NCI-H1417 treated with DMSO at 0.1 percent for 48 hours (cell line): ENCODE measurements at places on chromosomes 12 and 14.

GRCh38 chr14:97644365-97644764 lies 847.2 kb downstream of the VRK1 start:
- no peak for DNase-seq

GRCh38 chr14:69726761-69727511 lies 40.0 kb upstream of the SRSF5 start:
- peak; percentile 52 for DNase-seq

GRCh38 chr12:50196537-50196936 lies 29.4 kb upstream of the CERS5 start:
- DNase-seq = no peak

GRCh38 chr12:62757048-62757447 lies 177.9 kb downstream of the PPM1H start:
- DNase-seq = no peak

DNA sequence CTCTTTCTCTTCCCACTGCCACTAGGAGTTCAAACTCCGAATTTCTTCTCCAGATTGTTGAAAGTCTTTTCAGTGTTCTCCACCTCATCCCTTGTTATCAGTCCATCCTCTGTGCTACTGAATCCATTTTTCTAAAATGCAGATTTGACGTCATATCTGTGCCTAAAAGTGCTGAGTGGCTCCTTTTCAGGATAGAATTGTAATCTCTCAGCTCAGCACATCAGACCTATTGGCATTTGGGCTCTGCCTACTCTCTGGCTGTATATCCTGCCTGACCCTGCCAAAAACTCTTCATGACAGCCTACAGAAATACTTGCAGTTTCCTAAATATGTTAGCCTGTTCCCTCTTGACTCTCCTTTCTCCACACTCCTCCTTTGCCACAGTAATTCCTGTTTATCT lies 1.1 kb upstream of the RABGGTA start:
- DNase-seq = no peak

DNA sequence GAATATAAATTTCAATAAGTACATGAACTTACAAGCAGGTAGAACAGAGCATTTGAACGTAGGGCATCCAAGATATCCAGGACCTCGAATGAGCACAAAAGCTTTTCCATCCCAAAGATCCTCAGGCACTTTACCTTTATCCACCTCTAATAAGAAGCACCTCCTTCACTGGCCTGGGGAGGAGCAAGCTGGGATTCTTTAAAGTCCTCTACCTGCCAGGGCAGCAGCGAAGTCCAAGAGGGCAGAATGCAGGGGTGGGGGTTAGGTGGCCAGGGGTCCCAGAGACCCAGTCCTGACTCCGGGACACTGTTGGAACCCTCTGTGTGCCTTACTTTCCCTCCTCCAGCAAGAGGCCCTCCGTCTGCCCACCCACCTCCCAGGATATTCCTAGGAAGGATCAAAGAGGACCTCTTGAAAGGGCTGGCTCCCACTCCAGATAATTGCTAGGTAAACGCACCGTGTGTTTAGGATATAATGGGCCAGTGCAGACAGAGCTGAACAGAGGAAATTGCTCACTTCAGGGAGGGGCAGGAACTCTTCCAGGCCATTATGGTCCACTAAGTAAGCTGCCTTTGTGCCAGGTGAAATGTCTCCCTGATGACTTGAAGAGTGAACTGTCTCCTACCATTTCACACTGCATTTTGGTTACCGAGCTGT lies 68.1 kb downstream of the TTC9 start:
- DNase-seq = peak; percentile 97

DNA sequence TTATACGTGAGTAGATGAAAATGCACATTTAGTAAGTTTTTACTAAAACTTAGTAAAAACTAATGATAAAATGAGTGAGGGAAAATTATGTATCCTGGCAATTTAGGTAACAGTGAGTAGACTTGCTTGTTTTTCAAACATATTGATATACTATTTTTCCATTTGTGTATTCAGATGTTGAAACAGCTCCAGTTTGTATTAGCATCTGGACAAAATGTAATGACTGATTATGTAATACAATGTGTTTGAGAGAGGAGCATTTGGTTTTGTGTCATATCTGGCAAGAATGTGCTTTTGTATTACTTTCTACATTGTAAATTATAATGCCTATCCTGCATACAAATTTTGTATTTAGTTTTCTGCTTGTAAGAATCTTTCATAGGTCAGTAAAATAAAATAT lies 5.6 kb downstream of the CNOT2 start:
- DNase-seq = no peak

GRCh38 chr14:92531106-92531873 lies 17.7 kb downstream of the RIN3 start:
- DNase-seq = no peak

DNA sequence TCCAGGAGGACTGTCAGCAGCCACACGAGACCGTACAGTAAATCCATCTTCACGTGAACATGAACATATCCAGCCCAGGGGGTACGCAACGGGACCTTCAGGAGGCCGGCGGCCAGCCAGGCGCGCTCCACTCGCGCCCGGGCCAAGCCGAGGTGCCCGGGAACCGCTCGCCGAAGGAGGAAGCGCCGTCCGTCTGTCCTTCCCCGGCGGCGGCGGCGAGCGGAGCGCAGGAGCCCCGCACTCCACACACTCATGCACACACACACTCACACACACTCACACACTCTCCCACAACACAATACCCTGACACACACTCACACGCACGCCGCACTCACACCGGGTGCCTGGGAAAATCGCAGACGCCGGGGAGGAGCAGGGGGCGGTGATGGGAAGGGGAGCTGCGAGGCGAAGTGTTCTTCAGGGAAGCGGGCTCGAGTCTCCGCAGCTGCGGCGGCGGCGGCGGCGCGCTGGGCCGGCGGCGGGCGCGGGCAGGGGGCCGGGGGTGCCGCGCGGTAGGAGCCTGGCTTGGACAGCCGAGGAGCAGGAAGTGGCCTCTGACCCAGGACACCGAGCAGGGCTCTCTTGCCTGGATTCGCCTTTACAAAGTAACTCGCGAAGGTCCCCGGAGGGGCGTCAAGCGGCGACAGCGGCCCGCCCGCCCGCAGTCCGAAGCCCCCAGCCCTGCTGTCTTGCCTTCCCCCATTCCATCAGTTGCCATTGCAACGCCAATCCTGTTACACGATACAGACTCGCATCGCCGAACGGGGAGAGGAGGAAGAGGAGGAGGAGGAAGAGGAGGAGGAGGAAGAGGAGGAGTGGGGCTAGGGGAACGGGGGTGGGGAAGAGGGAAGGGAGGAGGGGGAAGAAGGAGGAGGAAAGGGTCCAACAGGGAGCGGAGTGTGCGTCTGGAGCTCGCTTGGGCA lies 601 bp downstream of the MDGA2 start:
- DNase-seq = peak; percentile 3

GRCh38 chr14:23356662-23357061 lies 4.0 kb upstream of the SLC22A17 start:
- no peak for DNase-seq

DNA sequence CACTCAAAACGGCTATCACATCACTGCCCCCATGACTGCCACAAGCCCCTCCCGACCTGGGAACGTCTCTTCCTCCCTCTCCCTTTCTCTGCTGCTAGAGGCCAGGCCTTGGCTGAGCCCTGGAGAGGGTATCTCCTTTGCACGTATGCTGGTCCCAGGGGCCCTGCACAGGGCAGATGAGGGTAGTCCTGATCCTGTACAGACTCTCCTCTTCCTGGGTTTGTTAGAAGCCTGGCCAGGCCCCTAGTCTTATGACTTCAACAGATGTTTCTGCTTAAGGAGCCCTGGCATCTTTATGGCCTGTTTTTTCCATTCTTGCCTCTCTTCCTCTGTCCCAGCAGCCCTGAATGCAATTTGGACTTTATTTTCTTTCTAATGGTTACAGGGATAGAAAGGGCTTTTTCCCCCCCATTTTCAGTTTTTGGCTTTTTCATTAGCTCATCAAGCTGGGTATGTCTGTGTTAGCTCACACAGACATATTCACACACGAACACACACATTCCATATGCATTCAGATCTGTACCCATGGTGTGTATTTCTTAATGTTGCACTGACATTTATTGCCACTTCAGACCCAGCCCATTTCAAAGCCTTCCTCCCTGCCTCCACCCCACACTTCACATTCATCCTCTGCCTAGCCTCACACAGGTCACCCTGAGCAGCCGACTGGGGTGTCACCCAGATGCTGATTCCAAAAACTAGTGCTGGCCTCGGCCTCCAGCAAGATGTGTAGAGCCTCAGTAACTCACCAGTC lies 203.2 kb downstream of the ZFP36L1 start:
- DNase-seq = no peak

DNA sequence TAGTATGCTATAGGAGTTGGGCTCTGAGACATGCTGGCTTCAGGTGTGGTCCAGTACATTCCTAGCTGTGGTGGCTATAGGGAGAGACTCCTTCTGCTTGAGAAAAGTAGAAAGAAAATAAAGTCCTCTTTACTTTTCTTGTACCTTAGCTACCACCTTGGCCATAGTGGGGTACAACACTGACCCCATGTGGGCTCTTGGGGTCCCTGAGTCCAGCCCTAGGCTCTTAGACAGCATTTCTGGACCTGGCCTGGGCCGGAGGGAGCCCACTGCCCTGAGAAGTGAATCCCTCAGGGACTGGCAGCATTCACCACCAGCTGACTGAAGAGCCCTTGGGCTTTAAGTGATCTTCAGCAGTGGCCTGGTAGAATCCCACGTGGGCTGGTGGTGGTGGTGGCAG lies 143.1 kb downstream of the SYT10 start:
- no peak for DNase-seq

DNA sequence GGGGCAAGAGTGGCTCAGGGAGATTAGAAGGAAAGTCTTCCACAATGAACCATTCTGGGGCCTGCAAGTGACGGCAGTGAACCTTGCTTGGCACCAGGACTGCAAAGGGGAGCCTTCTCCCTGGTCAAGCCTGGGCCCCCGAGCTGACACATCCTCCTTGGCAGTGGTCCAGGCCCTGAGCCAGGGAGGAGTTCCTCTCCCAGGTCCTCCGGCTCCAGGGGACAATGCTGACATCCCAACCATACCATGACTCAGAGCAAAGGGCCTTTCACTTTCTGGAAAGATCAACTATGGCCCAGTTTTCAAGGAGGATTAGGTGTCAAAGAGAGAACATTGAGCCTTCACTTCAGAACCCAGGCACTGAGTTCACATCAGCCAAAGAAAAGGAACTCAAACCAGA lies 756.5 kb upstream of the TBX3 start:
- no peak for DNase-seq

DNA sequence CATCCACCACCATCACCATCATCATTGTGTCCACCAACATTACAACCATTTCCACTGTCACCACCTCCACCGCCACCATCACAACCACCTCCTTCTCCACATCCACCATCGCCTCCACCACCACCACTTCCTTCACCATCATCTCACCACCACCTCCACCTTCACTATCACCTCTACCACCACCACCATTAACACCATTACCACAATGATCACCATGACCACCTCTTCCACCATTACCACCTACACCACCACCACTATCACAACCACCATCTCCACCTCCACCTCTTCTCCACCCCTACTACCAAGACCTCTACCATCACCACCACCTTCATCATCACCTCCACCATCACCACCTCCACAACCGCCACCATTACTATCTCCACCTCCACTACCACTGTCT lies 16.4 kb downstream of the ISCU start:
- no peak for DNase-seq

DNA sequence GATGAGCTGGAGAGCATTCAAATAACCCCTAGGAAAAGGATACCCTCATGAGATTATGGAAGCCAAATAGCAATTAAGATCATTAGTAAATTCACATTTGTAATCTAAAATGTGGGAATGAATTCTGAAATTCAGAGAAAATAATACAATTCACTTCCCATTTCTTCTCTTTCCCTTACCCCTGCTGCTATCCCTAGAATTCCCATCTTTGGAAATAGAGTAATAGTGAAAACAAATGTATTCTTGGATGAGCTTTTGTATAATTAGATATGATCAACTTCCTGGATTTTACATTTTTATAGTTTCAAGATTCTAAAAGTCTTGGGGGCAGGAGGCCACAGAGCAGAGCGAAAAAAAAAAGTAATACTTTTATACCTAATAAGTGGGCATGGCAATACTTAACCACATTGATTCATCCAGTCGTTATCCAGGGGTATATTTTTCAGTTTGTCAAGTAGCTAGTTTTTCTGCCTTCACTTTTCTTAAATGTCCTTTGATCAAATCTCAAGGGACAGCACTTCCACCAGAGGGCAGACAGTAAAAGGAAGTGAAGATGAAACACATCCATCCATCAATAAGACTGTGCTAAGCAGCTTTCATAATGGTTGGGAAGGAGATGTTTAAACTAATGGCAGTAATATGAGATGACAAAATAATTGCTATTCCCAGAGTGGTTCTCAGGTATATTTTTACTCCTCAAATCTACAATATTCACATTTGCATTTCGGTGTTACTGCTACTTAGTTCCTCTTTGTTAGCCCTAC lies 401.3 kb downstream of the DIO2 start:
- DNase-seq = no peak

GRCh38 chr14:94476023-94476422 lies at the start of gene SERPINA9:
SERPINA9 (minus strand) TSS chr14:94476197; CDS start chr14:94469840, 6,357 bp downstream.
- no peak for DNase-seq

- DNase-seq = no peak
Observed at GRCh38 chr14:31243860-31244259, 36.3 kb upstream of the HECTD1 start.

DNA sequence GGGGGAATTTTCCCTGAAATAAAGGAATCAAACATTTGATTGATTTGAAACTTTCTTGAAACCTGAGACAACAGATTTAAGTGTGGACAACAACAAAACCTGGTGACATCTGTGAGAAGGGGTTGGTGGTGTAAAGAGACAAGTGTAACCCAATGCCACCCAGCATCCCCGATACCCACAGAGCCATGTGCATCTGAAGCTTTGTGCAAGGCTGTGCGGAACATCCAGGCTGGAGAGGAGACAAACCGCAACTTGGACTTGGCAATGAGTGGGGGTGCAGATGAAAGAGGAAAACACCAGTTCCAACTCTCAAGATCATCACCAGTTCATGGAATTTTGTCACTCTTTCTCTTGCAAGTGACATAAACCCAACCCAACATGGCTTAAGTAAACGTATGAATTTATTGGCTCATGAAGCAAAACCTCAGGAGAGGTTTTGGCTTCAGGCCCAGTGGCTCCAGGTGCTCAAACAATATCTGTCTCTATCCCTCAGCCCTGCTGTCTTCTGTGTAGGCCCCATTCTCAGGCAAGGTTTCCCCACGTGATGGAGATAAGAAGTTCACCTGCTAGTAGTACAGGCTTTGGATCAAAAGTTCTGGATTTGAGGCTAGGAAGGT lies 55.2 kb upstream of the NTF3 start:
- DNase-seq = peak; percentile 72

GRCh38 chr14:21467616-21468015 lies 9.1 kb downstream of the RAB2B start:
- no peak for DNase-seq

GRCh38 chr12:115140981-115141655 lies 457.1 kb upstream of the TBX3 start:
- no peak for DNase-seq

DNA sequence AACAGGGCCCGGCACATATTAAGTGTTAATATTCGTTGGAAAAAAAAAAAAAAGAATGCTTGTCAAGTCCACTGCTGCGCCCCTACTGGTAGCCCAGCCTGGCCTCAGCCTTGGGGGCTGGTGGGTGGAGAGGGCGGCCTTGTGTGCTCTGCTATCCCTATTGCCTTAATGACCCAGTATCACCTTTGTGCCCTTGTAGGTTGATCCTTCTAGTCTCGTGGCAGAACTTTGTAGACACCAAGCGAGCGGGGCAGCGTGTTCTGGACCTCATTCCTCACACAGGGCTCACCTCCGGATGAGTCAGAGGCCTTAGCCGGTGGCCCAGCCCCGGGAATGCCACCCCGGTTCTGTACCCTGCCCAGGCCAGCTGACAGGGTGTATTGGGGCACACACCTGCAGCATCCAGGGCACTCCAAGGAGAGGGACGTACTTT lies 1.8 kb upstream of the RCOR1 start:
- no peak for DNase-seq

GRCh38 chr12:123037791-123038190 lies 57.3 kb downstream of the ARL6IP4 start:
- DNase-seq = no peak
